Right renal cortex interstitium (tissue), 3 donors: ENCODE measurements at places on chromosomes 12 and 14. TPM values are rescaled to one million over a fixed set of nuclear protein-coding genes. Genes with fewer than 3 reads are reported as not detected.
A peak's percentile ranks its signal among the peaks of the same experiment; 100 is the strongest.

The JKAMP gene
- polyA plus RNA-seq = 84.2 TPM

DNA sequence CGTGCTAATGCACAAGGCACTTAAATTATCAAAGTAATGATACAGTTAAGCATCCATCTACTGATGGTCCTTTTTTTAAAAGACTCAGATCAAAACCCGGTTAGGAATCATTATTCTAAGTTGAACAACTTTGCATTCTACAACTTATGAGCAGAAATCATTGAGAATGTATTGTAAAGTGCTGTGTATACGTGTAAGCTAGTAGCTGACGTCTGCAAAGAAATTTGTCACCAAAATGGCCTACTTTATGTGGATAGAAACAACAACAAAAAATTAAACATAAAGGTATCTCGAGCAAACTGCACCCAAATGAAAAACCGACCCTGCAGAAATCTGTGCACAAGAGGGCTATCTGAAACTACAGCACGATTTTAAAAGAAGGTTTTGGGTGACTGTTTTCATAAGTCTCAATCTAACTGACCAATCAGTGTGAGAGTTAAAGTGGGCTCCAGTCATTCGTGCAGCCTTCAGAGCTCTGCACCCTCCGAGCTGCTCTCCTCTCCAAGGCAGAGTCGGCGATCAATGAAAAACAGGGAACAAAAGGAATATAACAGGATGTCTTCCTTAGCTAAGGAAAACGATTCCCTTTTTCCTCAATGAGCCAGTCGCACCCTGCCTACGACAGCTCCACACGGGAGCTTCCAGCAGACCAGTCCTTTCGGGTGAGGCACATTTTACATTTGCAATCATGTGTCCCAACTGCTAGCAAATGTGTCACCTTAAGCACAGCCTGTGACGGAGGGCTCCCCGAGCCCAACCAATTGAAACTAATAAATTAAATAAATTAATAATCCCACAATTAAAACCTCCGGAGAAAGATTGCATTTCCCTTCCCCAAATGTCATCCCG, 200.7 kb upstream of the FOXN3 start:
- peak; percentile 45 for DNase-seq

The FOXM1 gene
- 28.0 TPM for polyA plus RNA-seq

DNA sequence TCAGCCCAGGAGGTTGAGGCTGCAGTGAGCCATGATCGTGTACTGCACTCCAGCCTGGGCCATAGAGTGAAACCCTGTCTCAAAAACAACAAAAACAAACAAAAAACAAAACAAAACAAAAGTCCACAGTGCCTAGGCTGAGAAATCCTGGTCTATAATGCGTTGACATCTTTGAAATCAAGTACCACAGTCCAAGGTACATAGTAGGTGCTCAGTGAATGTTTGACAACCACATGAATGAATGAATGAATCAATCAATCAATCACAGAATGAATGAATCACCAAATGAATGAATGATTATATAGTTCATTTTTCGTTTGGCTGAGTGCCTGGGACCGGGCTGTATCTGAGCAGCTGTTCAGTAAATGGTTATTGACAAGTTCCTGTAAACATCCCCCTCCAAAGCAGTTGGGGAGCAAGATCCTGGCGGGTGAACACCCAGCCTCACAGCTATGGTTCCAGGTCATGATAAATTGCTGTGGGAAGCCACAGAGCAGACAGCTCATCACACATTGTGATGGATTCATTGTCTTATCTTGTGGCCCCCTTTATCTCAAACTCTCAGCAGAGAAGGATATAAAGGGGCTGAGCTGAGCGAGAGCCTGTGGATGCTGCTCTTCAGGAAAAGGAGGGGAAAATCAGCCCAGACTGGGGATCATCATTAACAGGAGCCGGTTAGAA, 30.4 kb upstream of the IFT81 start:
- no peak for DNase-seq

The TSPAN19 gene
- polyA plus RNA-seq = 1.0 TPM

The GSC gene
- not detected for polyA plus RNA-seq

DNA sequence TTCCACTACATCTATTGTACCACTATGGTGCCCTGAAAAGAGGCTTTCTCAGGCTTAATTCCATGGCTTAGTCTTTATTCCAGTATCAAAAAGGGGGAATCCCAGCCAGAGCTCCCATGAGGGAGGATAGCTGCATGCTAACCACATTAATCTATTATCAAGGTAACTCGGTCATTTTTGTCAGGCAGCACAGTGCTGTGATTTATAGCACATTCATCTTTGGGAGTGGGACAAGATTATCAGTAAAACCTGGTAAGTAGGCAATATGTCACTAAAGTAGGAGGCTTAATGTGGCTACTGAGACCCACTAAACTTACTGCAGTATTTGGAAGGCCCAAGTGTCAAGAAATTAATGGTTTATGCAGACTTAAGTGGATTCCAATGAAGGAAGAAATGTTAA, 58.9 kb downstream of the DAD1 start:
- no peak for DNase-seq

The ENTPD5 gene
- polyA plus RNA-seq = 56.0 TPM

DNA sequence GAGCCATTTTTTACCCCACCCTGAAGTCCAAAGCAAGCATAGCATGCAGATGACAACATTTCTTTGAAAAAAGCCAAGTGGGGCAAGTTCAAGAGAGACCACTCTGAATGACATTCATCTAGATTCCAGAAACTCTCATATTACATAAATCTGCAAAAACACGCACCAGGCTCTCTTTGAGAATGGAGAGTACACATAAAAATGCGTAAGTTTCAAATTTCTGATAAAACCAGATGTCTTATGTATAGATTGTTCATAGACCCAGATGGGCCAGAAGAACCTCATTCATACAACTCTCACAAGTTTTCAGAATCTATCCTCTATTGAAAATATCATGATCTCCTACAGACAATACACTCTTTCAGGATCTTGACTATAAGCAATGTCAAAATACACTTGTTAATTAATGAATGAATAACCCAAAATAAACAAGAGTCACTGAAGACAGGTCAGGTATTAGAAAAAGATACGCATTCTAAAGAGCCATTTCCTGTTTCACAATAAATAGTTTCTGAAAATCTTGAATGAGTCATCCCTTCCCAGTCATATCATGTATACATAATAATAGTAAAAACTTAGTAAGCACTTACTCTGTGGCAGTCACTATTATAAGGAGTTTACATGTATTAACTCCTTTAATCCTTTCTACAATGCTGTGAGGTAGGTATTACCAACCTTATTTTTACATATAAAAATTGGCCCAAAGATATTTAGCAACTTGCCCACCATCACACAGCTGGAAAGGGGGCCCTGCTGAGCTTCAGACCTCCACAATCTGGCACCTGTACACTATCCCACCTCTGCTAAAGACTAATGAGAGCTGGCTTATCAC, 72.0 kb downstream of the PPP2R5E start:
- DNase-seq = no peak

DNA sequence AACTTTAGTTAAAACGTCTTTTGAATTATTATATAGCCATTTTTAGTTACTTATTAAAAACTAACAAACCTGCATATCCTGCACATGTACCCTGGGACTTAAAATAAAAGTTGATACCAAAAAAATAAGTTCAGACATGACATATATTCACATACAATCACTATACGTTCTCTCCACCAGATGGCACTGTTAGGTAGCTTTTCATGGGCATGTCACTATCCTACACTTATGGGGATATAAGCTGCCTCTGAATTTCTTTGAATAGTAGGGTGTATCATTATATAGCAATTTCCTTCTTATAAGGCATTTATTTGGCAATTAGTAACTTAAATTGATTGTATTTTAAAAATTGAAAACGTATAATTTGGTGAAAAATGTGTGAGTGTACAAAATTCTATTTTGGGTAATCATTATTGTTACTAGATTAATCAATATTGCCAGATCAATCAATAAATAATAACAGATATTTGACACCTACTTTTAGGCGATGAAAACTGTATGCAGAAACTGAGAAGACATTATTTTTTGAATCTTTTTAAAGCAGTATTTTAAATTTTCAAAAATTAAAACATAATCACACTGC, 31.8 kb upstream of the OR10A7 start:
- DNase-seq = peak; percentile 65

The ASB2 gene
- polyA plus RNA-seq = 0.24 TPM
